Adrenal gland (tissue), 19 donors: ENCODE measurements at places on chromosomes 6 and 20. TPM values are rescaled to one million over a fixed set of nuclear protein-coding genes. Genes with fewer than 3 reads are reported as not detected.

- H3K36me3 ChIP-seq = peaks cover 37% of the 10 kb centered on the region
- H3K27ac ChIP-seq = no peak overlapping the region
- H3K4me1 ChIP-seq = peaks cover 11% of the 10 kb centered on the region
- DNase-seq = no peak
- no peak overlapping the region for H3K4me3 ChIP-seq
- H3K27me3 ChIP-seq = no peaks in the 10 kb centered on the region
Measured at GRCh38 chr20:45813006-45813340, 529 bp downstream of the UBE2C start.

Gene PROKR2
- total RNA-seq = not detected

Gene SIRPD
- total RNA-seq = 3.3 TPM

DNA sequence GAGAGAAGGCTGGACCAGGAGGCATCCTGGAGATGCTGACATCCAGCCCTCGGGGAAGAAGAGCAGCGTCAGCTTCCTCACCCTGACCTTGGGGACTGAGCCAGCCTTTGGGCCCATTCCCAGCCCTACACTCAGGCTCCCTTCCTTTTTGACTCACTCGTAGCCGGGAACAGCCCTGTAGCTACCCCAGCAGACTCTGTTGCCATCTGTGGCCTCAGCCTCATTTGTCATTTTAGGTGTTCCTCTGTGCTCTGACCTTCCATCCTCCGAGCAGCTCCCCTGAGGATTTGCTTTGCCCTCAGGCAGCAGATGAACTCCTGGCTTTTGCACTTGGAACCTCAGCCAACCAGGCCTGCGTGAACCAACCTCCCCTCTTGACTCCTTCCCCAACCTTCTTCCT lies 67.5 kb downstream of the ELOVL2 start:
- H3K4me1 ChIP-seq = no peaks in the 10 kb centered on the region
- peak; percentile 52 for DNase-seq
- no peaks in the 10 kb centered on the region for H3K27me3 ChIP-seq
- H3K4me3 ChIP-seq = no peak overlapping the region
- no peaks in the 10 kb centered on the region for H3K36me3 ChIP-seq

DNA sequence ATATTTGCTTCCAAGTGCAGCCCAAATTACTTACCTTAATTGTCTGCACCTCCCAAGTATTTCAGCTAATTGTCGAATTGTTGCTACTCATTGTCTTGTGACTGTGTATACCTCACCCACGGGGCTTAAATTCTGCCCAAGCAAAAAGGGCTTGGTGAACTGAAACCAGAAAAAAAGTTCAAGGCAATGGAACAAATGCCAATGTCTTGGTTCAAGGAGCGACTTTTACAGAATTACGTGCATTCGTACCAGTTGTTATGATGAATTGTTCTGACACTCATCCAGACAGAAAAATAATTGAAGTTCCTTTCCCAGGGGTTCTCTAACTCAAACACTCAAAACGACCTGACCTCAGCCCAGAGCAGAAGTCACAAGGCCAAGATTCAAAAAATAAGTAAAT lies 13.9 kb upstream of the PXDC1 start:
- H3K4me1 ChIP-seq = peaks cover 10% of the 10 kb centered on the region
- H3K27ac ChIP-seq = no peak overlapping the region
- no peaks in the 10 kb centered on the region for H3K36me3 ChIP-seq
- H3K27me3 ChIP-seq = no peaks in the 10 kb centered on the region
- H3K4me3 ChIP-seq = no peak overlapping the region
- DNase-seq = no peak

Gene UST
- total RNA-seq = 21.0 TPM

Gene NECAB3
- total RNA-seq = 175 TPM

DNA sequence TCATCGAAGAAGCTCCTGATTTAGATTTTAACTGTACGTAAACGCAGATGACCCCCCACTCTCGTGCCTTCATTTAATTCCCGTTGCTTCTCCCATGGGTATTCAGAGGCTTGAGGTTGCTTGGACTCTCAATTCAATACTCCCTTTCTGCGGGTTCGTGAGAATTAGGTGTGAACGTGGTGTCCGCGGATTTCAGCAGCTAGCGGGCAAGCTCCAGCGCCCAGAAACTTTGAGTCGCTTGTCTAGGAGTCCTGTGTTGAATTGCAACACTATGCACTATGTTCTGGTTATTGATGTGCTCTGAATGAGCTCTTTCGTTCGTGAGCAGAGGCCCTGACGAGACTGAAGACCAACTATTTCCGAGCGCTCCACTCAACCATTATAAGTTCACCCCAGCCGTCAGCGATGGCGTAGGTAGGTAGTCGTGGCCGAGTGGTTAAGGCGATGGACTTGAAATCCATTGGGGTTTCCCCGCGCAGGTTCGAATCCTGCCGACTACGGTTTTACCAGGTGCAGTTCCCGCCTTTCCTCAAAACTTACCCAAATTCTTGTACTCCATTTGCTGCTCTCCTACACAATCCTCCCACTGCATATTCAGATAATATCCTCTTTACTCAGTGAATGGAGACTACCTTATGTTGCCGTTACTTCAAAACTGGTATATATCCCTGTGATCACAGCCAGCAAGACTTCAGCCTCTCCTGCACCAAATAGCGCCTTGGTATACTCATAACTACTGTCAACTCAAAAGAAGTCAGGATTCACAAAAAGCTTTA lies 72.6 kb upstream of the ZNF184 start:
- no peak for DNase-seq
- H3K4me3 ChIP-seq = no peak overlapping the region
- H3K4me1 ChIP-seq = no peaks in the 10 kb centered on the region
- H3K27ac ChIP-seq = no peak overlapping the region
- peaks cover 75% of the 10 kb centered on the region for H3K27me3 ChIP-seq
- no peaks in the 10 kb centered on the region for H3K36me3 ChIP-seq

Gene FAM217A
- total RNA-seq = not detected

GRCh38 chr6:88989215-88989614 lies 25.8 kb upstream of the RNGTT start:
- H3K36me3 ChIP-seq = no peaks in the 10 kb centered on the region
- H3K27ac ChIP-seq = peak overlapping the region; percentile 49

DNA sequence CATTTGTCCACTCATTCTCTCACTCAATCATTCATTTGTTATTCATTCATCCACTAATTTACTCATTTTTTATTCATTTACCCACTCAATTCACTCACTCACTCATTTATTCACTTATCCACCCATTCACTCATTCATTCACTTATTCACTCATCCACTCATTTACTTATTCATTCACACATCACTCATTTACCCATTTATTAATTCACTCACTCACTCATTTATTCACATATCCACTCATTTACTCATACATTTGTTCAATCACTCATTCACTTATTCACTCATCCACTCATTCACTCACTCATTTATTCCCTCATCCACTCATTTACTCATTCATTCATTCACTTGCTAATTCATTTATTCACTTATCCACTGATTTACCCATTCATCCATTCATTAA lies 129.1 kb downstream of the TTLL2 start:
- H3K4me1 ChIP-seq = no peaks in the 10 kb centered on the region
- H3K4me3 ChIP-seq = no peak overlapping the region
- H3K36me3 ChIP-seq = no peaks in the 10 kb centered on the region
- peaks cover 13% of the 10 kb centered on the region for H3K27me3 ChIP-seq
- H3K27ac ChIP-seq = no peak overlapping the region

DNA sequence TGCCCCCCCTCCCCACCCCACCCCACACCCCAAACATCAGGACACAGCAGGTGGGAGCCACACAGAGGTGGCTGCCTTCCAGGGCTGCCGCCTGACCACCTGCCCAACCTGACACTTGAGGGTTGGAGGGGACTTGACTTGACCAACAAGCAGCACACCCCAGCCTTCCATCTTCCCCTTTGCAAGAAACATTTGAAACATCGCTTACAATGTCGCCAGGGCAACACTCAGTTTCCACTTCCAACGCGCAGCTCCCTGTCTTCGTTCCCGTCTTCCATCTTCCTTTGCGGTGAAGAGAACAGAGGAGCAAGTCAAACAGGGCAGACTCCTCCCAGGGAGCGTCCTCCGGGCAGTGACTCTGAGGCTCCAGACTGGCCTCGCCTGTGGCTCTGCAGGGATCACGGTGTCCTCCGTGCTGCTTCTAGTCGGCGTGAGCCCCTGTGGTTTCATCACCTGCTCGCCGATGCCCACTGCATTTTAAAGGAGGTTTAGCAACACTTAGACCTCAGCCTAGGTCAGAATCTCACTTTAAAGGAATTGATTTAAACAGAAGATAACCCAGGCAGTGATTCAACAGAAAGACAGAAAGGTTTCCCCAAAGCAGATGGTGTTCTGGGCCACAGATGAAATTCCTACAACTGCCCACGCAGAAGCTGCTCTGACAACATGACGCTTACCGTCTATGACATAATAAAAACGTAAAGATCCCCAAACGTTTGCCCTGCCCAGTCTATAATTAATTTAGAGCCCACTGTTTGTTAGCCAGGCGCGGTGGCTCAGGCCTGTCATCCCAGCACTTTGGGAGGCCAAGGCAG lies 130.8 kb downstream of the TAF4 start:
- H3K4me3 ChIP-seq = no peak overlapping the region
- DNase-seq = peak; percentile 3
- no peak overlapping the region for H3K27ac ChIP-seq
- H3K4me1 ChIP-seq = no peaks in the 10 kb centered on the region

DNA sequence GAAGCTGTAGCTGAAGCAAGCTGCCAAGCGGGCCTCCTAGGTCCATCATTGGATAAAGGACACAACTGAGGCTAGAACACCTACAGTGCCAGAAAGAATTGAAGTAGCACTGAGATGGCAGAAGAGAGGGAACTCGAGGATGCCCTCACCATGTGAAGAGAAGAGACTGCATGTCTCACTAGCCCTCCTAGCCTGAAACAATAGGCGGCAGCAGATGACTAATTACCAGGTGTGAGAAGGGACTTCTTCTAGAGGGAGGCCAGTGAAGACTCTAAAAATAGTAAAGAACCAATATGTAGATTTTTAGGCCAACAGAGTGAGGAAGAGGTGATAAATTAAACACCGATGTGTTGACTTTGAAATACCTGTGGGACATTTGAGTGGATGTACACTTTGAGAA lies 50.3 kb downstream of the LGSN start:
- H3K4me3 ChIP-seq = no peak overlapping the region
- no peak for DNase-seq
- no peaks in the 10 kb centered on the region for H3K27me3 ChIP-seq

DNA sequence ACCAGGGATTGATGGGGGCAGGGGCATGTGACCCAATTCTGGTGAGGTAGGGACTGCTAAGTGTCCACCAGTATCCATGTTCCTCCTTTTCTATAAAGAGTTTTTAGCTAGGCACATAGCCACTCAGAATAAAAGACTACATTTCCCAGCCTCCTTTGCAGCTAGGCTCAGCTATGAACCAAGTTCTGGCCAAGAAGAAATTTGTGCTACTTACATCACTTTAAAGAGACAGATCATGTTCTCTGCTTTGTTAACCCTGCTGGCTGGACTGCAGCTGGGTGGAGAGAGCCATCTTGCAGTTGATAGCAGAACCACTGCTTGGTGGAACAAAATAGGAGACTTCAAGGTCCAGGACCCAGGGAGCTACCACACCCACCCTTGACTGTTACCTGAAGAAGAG lies 5.3 kb upstream of the CCM2L start:
- peaks cover 12% of the 10 kb centered on the region for H3K4me1 ChIP-seq
- no peak overlapping the region for H3K4me3 ChIP-seq
- DNase-seq = no peak
